ENCODE measurements at places on chromosomes 4 and X.
A peak's percentile ranks its signal among the peaks of the same experiment; 100 is the strongest.

GRCh38 chr4:44319129-44319528 lies 129.5 kb downstream of the KCTD8 start:
- DNase-seq: no peak

- DNase-seq: no peak
Observed at GRCh38 chr4:76801621-76802235, 96.2 kb downstream of the SOWAHB start.

DNA sequence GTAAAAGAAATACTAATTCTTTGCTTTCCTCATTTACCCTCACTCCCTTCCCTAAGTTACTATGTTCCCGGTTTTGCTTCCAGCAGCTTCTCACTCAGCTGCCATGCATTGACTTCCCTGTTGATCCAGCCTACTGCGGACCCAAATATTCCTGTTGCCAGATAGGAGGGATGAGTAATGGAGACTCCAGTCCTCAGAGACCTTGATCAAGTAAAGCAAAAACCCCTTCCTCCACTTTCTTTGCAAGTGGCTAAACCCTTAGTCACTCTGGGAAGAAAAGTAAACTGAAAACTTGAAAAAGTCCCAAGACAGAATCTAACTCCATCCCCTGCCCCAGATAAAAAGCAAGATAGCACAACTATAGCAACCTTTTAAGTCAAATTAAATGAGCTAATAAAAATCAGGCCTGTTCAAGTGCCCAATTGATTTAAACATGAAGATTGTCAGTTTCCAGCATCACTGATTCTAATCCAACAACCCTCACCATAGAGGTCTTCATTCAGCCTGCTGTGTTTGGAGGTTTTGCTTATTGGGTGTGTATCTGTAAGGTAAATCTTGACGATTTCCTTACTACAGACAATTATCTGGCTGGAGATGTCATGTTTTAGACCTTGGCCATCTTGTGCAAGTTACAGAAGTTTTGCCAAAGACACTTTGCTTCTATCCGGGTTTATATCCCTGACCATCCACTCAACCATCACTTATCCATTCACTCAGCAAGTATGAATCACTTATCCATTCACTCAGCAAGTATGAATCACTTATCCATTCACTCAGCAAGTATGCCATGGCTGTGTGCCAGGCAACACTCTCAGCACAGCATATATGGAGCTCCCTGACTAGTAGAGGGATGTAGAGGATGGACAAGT lies 17.6 kb downstream of the FGFBP1 start:
- peak; percentile 25 for DNase-seq

DNA sequence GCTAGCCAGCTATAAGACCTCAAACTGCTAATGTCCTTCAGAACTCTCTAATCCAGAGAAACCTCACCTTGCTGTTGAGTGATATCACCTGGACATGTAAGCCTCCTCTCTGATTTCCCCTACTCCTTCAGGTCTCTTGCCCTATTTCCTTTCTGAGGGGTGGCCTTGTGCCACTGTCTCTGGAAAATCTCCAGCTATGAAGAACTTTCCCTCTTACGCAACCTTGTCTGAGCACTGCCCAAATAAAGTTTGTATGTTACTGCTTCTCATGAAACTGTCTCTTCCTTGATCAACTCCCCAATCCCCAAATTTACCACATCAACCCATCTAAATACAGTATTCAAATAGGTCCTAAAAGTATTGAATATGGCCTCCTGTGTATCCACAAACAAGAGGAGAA lies 53.5 kb upstream of the VEGFD start:
- DNase-seq: no peak

GRCh38 chrX:49956313-49956712 lies 33.9 kb downstream of the CLCN5 start:
- no peak for DNase-seq

DNA sequence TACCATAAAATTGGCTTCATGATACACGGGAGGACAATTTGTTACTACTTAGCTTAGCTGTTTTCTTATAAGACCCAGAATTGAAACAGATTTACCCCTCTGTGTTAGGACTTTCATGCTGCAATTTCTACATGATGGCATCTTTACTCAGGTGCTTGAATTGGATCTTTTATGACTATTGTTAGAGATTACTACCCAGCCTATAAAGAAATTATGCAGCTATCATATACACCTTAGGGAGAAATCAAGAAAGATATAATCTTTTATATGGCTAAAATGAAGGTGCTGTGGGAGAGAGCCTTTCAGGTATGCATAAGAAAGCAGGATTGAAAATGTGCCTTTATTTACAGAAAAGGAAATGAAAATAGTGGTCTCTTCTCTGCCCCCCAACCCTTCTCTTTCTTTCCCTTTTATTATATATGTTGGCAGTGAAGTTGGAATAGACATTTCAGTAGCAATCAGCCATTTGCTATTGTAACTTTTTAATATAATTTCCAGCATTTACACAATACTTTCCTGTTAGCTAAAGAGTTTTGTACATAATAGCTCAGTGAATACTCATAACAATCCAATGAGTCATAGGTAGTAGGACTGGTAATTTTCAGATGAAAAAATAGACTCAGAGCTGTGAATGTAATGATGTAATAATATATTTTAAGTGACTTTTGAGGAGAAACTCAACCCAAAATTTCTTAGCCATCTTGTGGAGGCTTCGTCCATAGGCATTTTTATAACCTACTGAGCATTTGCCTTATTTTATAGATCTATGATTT lies 311.8 kb downstream of the ADGRL3 start:
- no peak for DNase-seq

- DNase-seq: no peak
Observed at GRCh38 chr4:152974468-152975379, 38.6 kb downstream of the FHDC1 start.

GRCh38 chr4:40722576-40723161 lies 27.1 kb upstream of the NSUN7 start:
- DNase-seq: peak; percentile 42

DNA sequence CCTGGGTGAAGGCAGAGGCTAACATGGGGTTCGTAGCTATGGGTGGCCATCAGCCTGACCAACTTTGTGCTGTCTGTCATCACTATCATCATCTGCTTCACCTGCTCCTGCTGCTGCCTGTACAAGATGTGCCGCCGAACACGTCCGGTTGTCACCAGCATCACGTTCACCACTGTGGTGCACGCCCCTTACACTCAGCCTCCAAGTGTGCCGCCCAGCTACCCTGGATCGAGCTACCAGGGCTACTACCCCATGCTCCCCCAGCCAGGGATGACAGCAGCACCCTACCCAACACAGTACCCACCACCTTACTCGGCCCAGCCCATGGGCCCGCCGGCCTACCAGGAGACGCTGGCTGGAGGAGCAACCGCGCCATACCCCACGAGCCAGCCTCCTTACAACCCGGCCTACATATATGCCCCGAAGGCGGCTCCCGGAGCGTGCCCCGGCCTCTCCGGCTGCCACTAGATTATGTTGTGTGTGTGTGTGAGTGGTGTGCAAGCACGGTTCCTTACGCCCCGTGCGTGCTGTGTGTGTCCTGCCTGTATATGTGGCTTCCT lies 238.1 kb upstream of the ZCCHC13 start:
- no peak for DNase-seq

GRCh38 chrX:68634649-68635227 lies 12.7 kb upstream of the STARD8 start:
- no peak for DNase-seq

DNA sequence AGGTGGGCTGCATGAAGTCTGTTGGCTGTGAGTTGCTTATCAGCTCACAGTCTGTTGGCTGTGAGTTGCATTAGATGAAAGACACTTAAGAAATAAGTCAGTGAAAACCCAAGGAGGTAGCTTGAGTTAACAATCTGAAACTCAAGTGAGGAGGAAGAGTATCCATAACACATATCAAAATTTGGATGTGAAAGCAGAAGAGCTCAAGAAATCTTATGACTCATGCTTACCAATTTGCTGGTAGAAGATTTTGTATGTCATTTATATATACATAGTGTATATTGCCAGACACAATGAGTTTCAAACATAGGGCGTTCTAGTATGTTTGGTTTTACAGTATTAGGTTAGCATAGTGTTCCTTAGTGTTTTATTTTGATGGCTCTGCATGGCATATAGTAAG lies 107.4 kb downstream of the DDIT4L start:
- DNase-seq: no peak

GRCh38 chrX:53595266-53595810 lies 91.2 kb downstream of the HUWE1 start:
- DNase-seq: no peak

DNA sequence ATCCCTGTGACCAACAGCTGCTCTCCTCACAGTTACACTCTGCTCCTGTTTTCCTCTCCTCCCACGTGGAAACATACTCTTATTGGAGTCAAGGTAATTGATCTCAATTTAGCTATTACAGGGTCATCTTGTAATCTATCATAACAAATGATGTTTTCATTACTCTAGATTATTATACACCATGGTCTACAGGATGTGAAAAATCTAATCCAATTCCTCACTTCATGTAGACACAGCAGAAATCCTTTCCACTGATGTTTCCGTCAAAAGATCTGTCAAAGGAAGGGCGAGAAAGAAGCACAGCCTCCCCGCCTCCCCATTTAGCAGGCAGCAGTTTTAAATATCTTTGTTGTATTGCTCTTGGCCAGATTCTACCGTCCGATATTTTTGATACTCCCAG lies 13.7 kb upstream of the DCTD start:
- no peak for DNase-seq

- no peak for DNase-seq
Observed at GRCh38 chrX:43870758-43871419, 11.4 kb downstream of the MAOB start.

GRCh38 chrX:120315776-120316175 lies 4.5 kb upstream of the TMEM255A start:
- DNase-seq: no peak

DNA sequence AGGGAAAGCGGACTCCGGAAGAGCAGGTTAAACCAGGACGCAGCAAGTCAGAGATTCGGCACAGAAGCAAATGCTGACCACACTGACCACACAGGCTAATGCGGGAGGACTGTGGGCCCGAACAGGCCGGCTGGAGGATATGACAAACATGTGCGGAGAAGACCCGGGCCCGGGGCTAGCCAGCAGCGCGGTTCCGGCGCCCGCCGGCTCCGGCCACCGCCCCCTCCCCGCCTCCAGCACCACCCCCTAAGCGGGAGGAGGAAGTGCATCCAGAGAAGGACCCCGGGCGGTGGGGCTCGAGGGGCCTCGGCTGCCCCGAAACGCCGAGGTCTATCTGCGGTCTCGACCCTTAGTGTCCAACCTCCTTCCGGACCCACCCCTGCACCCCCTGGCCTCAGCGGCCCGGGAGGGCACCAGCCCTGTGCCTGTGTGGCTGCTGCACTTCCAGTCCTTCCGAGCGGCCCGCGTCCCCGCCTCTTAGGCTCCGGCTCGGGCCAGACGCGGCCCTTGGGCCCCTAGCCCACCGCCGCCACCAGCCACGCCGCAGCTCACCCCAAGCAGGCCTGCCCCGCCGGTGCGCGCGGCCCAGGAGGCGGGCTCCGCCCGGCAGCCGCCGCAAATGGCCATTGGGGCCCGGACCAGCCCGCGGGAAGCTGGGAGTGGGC lies 2.1 kb downstream of the ELOVL6 start:
- DNase-seq: peak; percentile 73

DNA sequence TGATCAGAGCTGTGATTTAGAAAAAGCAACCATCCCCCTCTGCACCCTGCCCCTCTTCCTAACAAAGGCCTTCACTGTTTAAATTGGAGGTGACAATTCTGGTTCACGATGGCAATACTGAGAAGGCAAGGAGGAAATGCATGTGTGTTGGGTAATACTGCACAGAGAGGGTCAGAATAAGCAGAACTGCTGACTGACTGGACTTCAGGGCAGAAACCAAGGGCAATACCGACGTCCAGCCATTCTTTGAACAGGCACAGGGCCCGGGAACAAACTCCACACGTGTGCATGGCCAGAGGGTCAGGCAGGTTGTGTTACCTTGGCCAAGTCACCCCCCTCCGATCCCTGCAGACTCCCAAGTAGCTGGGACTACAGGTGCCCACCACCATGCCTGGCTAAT lies 6.0 kb downstream of the ACSL1 start:
- no peak for DNase-seq

- DNase-seq: peak; percentile 35
Observed at GRCh38 chrX:46653482-46653881, 79.9 kb downstream of the CHST7 start.

GRCh38 chr4:103137446-103137827 lies 37.8 kb upstream of the BDH2 start:
- no peak for DNase-seq

- no peak for DNase-seq
Observed at GRCh38 chr4:183411291-183411861, 33.1 kb upstream of the CDKN2AIP start.

DNA sequence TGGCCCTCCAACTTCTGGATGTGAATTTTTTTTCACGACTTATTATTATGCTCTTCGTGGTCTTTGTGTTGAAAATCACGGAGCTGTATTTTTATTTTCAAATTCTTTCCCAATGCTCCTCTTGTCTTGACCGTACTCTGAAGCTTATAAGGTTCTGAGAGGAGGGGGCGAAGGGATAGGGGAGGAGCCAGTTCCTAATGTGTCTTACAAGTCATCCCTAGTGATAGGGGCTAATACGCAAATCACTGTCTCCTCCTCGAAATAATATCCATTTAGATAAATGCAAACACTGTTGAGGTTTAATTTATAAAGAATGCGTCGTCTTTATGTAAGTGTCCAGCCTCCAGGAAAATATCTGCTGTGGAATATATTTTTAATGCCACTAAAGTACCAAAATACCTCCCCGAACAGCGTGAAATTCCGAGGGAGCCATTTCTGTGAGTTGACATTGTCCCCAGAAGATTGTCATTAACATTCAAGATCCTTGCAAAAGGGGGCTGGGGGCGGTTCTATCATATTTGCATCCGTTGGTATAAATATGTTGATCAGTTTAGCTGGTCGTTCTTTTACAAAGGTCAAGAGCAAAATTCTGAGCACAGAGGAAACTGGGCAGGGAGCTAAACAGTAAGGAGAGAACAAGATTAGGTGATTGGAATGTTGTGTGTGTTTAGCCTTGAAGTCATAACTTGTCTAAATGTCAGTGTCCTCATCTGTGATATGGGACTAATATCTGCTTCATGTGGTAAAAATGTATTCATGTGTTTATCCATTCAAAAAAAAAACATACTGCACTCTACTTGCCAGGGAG lies 3.7 kb upstream of the FAT1 start:
- no peak for DNase-seq

DNA sequence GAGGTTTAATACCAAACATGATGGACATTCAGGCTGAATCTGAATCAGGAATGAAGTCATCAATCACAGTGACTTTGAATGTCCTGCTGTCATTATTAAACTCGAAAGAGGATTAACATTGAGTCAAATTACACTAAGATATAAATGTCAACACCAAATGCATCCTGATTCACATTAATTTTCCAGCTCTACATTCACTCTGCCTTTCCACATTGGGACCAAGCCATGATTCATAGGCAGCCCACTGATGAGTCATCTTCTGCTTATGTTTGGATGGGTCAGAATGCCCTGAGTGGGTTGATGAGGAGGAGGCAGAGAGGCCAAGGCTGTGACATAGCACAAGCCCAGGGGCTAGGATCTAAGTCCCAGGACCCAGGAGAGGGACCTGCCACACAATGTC lies 247.6 kb upstream of the RPS6KA3 start:
- DNase-seq: no peak

- no peak for DNase-seq
Observed at GRCh38 chrX:132033166-132033565, 10.1 kb downstream of the STK26 start.
